ENCODE measurements at places on chromosomes 12 and 14.

- DNase-seq: no peak
Measured at GRCh38 chr12:107352347-107353081, 259.2 kb upstream of the CRY1 start.

- no peak for DNase-seq
Measured at GRCh38 chr12:51196547-51196946, 21.3 kb downstream of the POU6F1 start.

DNA sequence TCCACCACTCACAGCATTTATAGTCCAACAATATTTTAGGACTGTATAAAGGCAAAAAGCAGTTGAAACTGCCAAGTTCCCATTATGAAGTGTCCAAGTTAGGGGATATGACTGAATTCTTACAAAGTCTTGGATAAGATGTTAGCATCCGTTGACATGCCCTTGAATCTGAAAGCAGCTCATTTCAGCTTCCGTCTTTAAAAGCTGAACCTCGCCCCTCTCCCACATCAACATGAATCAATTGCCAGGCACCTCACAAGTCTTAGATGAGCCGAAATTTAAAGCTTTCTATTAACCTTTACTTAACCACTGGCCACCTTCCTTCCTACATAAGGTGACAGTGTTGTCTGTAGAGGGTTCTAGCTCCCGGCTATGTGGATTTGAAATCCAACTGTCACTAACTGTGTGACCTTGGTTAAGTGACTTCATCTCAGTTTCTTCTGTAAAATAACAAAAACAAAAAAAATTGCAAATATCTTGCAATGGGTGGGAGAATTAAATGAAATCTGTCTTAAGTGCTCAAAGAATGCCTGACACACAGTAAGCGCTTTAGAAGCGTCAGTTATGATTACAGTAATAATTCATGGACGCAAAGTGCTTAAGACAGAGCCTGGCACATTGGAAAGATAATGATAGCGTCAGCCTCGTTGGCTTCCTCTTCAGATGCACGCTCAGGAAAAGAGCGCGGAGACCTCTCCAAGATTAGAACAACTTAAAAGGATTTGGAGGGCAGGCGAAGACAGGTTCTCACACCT, 1.2 kb downstream of the PPP1CC start:
- DNase-seq: no peak

DNA sequence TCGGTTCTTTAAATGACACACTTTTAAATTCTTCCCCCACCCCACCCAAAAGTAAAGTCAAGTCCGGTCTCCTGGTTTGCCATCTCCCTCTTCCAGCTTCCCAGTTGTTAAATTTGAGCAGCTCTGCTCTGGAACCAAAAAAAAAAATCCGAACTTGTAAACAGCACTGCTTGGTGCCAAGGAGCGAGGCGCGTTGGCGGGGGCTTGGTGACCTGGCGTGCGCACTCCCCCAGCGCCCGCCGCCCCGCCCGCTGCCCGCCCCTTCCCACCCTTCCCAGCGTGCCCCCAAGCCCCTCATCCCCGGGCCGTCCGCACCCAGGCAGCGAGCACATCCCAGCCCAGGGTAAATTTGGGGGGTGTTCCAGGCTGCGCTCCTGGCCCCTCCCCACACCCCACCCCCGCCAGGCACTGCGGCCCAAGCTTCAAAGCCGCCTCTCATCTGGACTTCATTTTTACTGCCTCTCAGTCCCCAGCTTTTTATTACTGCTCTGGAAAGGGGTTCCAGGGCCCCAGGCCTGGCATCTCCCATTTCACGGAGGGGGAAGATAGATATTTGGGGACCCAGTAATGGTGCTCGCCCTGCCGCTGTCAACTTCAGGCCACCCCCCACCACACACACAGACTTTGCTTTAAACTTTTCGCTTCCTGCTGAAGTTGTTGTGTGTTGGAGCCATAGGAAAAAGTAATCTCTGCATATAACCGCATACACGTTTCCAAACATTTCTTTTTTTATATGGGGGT, 11.7 kb upstream of the ITGB7 start:
- no peak for DNase-seq

DNA sequence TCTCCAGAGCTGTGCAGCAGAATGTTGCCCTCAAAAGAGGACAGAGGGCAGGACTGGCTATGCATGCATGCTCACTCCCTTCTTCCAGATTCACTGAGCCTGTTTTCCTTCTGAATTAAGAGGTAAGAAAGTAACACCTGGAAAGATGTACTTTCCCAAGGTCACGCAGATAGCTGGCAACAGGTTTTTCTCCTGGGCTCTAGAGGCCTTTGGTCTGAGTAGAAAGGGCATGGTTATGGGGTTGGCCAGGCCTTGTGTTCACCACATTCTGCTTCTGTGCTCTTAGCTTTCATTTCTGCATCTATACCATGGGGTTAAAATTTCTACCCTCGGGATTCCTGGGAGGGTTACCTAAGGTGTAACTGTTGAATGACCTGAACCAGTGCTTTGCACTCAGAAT, 57.5 kb downstream of the RASSF3 start:
- no peak for DNase-seq

- no peak for DNase-seq
Measured at GRCh38 chr12:93957168-93957567, 191.2 kb upstream of the PLXNC1 start.

- DNase-seq: no peak
Measured at GRCh38 chr14:21078287-21078686, 8.2 kb downstream of the ARHGEF40 start.

GRCh38 chr12:100141666-100141997, 1.0 kb downstream of the BLTP3B start:
- no peak for DNase-seq

DNA sequence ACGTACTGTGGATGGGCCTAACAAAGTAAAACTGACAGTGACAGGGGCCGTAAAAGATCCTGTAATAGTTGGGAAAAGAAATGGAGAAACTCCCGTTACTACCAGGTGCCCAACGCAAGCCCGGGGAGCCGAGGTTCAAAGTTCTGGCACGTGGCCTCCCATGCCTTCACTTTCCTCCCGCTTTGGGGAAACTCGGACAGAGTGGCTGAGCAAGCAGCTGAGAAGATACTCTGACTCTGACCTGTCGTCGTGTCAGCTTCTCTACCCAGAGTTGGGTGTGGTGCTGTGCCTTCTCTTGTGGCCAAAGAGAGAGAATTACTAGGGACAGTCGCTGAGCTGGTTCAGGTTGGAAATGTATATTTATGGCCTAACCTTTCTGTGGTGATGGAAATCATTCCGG, 1.7 kb downstream of the B4GALNT3 start:
- no peak for DNase-seq

DNA sequence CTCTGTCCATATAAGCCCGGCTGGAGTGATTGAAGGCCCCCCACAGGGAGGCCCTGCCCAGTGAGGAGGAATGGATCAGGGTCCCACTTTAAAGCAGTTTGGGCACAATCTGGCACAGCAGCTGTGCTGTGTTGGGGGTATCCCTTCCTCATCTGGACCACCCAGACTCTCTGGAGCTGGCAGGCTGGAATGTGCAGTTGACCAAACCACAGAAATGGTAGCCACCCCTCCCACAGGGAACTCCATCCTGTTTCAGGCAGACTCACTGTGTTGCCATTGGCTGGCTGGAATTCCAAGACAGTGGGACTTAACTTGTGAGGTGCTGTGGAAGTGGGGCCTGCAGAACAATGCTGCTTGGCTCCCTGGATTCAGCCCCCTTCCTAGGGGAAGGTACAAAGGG, 53.5 kb upstream of the YARS2 start:
- DNase-seq: no peak

GRCh38 chr14:58078068-58078467, 73.9 kb downstream of the ARMH4 start:
- no peak for DNase-seq

DNA sequence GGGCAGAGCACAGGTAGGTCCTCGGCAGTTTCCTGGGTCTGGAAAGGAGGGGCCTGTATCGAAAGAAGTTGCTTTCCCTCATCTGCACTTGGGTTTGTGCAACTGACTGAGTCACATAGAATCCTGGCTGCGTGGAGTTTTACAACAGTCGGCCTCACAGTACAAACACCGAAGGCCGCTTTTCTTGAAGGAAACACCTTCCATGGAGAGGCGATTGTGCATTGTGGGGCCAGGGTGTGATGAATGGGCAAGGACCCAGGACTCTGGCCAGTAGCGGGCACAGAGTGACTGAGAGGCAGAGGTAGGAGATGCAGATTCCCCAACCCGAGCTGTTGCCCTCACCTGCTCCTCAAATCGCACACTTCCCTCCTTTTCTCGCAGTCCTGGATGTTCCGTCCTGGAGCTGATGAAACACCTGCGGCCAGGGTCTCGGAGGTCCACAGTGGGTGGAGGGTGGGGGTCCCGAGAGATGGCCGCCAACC, 7.7 kb downstream of the CCND2 start:
- no peak for DNase-seq

- DNase-seq: no peak
Measured at GRCh38 chr12:49539406-49540228, 787 bp downstream of the KCNH3 start.

DNA sequence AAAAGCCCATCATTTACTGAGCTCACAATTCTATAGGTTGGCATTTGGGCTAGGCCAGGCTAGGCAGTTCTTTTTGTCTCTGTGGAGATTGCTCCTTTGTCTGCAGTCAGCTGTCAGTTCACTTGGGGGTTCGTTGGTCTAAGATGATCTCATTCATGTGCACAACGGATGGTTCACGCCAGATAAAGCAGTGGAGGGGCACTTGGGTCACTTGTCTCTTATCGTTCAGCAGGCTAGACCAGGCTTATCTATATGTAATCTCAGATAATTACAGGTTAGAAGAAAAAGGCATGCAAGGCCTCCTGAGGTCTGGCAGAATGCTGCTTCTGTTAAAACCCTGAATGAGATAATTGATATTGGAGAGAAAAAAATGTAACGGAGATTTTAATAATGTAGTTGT, 119.0 kb upstream of the ATP2B1 start:
- DNase-seq: no peak

GRCh38 chr12:31316891-31317290, 9.1 kb downstream of the SINHCAF start:
- DNase-seq: no peak

Measured in T-cell (primary cell).